Astrocyte (in vitro differentiated cells and primary cell): ENCODE measurements at places on chromosomes 1 and 21. TPM values are rescaled to one million over a fixed set of nuclear protein-coding genes. Genes with fewer than 3 reads are reported as not detected.

DNA sequence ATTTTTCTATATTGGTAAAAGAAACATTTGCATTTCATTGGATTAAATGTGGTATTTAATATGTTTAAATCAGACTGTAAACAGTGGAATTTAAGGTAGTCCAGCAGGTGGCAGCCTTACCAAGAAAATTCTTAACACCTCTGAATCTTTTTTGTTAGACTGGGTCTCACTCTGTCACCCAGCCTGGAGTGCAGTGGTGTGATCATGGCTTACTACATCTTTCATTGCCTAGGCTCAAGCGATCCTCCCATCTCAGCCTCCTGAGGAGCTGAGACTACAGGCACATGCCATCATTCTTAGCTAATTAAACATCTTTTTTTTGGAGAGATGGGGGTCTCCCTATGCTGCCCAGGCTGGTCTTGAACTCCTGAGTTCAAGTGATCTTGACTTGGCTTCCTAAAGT, 98.8 kb downstream of the RABGAP1L start:
- DNase-seq = peak; percentile 6

- DNase-seq = no peak
Measured at GRCh38 chr21:34684174-34684876, 15.5 kb downstream of the CLIC6 start.

CRP gene
- total RNA-seq = not detected in 2 replicates

DNA sequence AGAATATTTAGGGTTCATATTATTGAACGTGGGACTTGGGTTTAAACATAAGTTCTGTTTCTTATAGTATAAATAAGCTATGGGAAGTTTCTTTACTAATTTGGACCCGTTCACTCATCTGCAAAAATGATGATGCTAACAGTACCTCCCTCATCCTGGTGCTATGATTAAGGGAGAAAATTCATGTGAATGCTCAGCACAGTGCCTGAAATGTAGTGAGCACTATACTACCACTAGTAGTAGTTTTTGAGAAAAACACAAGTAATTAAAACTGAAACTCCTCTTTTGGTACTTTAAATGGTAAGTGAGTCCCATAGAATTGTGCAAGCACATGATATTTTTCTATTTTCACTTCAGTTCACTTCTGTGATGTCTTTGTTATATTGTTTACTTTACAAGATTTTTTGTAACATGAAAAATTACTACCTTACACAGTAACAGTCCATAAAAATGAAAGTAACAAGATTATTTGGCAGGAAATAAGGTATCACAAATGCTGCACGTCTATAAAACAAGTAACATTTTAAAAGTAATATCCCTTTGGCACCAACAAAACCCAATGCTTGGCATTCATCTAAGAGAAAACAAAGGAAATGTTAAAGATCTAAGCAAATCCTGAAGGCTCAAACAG, 11.3 kb upstream of the PTPRC start:
- no peak for DNase-seq
